ENCODE measurements at places on chromosomes 7 and 10.

DNA sequence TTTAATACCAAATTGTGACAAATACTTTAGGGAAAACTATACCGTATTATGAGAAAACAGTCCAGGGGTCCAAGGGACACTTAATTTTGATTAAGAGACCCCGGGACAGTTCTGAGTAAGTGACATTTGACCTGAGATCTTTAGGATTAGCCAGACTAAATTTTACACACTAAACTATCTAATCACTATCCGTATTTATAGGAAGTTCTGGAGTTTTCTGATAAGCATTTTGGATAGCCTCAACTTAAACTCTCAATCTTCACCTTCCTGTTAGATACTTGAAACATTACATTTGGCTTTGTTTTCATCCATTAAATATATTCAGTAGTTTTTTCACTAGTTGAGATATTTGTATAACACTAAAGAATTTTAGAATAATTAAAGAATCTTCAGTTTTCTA, 5.4 kb downstream of the PIK3CG start:
- DNase-seq = no peak

- DNase-seq = no peak
These were observed 405.0 kb upstream of the ZMIZ1 start for GRCh38 chr10:78663721-78664120.

DNA sequence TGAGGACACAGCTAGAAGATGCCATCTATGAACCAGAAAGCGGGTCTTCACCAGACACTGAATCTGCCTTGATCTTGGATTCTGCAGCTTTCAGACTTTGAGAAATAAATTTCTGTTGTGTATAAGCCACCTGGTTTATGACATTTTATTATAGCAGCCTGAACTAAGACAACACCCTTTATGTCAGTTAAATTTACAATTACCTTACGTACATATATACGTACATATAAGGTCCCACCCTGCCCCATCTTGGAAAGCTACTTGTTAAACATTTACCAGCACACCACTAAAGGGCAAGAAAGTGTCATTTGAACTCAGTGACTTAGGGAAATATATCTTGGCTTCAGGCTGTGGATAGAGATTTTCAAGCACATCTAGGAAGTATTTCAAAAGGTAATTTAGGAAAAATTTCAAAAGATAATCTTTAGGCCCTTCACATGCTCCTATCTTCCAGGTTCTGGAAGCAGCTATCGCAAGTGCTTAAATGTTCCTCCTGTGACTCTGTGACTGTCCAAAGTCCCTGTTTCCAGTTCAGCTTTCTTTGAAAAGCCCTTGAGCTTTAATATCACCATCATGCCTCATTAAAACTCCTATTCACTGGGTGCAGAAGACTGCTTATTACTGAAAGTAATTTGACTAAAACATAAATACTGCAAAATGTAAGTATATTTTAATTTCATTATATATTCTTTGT, 9.6 kb upstream of the SRI start:
- DNase-seq = no peak

GRCh38 chr10:61475449-61475873, 22.3 kb upstream of the TMEM26 start:
- no peak for DNase-seq

DNA sequence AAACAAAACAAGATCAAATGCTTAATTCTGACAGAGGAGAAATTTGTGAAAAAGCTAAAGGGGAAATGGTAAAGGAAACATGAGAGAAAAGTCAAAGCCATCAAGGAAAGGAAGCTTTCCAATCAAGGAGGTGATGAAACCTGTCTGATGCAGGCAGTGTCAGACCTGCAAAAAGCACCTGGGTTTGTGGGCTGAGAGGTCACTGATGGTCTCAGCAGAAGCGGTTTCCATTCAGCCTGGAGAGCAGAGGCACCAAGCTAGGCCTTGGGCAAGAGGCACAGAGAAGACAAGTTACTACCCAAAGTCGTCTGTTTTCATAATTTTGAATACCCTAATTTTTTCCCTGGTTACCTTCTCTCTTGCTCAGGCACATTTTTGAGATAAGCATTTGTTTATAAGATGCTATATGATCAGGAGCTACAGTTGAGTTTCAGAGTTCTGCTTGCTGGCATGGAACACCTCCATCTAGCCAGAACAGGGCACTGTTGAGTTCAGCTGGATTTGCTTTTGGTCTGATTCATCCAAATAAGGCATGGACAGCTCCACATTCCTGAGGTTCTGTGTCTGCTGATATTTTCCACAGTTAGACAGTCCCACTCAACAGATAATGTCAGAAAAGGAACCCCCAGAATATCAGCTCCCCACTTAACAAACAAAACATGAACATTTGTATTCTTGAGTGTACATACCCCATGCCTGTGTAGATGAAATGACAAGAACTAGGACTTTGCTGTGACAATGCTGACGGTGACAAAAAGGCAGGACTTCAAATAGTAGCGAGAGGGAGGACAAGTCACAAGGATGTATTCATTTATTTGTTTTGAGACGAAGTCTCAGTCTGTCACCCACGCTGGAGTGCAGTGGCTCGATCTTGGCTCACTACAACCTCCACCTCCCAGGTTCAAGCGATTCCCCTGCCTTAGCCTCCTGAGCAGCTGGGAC, 4.9 kb upstream of the PPIA start:
- no peak for DNase-seq

GRCh38 chr10:9305018-9305655, 1250.6 kb downstream of the GATA3 start:
- DNase-seq = no peak

DNA sequence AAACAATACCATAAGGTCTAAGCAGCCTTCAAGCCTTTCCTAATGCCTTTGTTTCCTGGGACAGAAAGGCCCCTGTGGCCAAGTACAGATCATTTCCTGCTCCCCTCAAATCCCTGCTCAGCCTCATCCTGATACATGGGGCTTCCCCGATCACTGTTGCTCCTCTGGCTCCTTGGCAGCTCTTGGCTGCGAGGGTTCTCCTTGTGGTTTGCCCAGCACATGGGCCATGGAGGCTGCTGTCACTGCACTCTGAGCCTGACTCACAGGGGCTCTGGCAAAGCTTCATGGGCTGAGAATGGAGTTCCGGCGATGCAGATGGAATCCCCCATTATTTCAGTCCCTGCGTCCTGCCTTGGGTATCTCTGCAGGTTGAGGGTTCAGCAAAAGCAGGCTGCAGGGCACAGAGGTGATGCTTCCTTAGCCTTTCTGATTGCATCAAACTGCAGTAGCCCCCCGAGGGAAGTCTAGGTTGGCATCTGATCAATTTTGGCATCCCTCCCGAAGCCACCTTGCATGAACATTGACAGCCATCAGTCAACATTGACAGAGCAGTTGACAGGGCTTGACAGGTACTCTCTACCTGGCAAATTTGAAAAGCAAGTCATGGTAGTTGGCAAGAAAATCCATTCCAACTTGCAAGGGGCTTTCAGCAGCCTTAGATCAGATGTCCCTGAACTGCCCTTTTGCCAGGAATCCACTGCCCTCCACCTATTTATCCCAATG, 168.6 kb downstream of the GFRA1 start:
- no peak for DNase-seq

DNA sequence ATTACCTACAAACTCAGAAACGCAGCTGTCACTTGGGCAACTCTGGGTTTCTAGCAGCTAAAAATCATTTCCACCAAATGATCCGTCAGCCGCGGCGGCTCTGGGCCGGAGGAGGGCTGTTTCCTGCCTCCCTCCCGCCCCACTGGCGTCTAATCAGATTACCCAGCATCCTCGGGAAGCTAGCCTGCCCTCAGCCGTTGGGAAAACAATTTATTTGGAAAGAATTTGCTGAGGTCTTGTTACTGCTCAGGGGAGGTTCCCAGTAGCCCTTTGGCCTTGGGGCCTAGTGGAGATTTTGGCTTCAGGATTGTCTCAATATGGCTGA, 65.0 kb upstream of the ADGRA1 start:
- DNase-seq = no peak

DNA sequence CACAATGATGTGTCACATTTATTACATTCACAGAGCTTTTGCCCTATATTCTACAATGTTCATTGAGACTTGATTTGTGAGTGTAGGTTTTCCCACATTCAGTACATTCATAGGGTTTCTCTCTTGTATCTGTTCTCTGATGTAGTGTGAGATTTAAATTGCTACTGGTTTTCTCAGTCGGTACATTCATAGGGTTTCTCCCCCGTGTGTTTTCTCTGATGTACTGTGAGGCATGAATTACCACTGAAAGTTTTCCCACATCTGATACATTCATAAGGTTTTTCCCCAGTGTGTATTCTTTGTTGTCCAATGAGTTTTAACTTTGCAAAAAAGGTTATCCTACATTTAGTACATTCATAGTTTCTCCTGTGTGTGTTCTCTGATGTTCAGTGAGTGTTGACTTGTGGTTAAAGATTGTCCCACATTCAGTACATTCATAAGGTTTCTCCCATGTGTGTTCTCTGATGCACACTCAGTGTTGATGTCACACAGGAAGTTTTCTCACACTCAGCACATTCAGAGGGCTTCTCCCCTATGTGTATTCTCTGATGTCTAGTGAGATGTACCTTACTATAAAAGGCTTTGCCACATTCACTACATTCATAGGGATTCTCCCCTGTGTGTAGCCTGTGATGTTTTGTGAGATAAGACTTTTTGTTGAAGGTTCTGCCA, 63.0 kb downstream of the ZNF248 start:
- DNase-seq = no peak

GRCh38 chr10:22247636-22248035, 29.8 kb upstream of the EBLN1 start:
- DNase-seq = no peak

GRCh38 chr10:31467791-31468535, 148.9 kb downstream of the ZEB1 start:
- no peak for DNase-seq

DNA sequence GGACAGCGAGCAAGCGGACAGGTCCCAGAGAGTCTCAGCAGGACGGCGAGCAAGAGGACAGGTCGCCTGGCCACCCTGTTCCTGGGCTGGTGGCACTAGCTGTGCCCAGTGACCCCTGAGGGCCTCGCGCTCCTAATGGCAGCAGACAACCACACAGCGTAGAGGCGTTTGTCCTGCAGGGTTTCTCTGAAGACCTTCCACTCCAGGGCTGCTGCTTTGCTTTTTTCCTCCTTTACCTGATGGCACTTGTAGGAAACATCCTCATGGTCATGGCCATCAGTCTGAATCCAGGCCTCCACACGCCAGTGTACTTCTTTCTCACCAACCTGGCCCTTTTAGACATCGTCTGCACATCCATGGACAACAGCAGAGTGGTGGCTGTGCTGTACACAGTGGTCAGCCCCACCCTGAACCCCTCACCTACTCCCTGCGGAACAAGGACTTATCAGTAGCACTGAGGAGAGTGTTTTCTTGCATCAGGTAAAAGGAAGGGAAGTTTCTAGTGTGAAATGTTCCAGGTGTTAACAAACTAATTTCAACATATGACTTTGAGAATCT, 27.4 kb downstream of the SCART1 start:
- no peak for DNase-seq

DNA sequence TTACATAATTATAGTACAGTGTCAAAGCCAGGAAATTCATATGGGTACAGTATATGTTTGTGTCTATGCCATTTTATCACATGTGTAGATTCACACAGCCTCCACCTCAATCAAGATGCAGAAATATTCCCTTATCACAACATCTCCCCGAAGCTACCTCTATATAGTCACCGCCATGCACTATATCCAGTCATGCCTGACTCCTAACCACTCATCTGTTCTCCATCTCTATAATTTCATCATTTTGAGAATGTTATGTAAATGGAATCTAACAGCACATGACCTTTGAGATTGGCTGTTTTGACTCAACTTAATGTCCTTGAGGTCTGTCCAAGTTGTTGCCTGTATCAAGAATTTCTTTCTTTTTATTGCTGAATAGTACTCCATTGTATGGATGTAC, 22.3 kb upstream of the SLC25A13 start:
- DNase-seq = no peak

DNA sequence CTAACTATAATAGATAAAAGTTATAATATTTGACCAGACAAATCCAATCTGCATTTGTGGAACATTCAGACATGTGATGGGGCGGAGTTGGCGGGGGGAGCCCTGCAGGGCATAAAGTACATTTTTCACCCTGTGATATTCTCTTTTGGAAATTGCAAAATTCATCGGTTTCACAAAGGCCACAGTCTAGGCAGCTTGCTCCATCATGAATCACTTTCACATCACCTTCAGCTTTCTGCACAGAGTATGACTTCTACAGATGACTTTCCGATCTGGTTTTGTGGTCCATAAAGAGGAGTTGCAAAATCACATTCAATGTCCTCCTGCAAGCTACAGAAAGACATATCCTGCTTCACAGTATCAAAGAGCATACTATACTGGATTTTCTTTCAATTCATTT, 51.4 kb upstream of the APBB1IP start:
- no peak for DNase-seq

DNA sequence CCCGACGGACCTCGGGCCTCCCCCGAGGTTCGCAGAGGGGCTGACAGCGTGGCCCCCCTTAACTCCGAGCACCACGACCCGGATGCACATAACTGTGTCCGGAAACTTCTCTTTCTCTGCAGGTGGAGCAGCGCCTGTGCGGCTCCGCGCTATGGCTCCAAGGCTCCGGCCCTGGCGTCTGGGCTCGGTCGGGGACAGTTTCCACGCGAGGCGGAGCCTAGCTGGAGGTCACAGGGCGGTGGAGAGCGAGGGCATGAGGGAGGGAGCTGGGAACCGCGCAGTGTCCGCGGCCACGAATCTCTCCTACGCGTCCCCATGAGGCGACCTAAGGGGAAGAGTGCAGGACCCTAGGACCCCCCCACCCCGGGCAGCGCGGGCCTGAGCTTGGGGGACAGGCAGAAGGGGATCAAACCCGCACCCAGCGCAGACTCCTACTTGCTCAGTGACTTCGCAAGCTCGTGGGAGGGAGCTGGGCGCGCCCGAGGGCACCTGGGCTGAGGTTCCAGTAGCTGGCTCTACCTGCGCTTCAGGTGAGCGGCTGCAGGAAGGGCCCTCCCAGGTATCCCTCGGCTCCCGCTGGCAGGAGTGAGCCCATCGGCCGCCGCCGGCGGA, 8.6 kb upstream of the MNX1 start:
- no peak for DNase-seq

DNA sequence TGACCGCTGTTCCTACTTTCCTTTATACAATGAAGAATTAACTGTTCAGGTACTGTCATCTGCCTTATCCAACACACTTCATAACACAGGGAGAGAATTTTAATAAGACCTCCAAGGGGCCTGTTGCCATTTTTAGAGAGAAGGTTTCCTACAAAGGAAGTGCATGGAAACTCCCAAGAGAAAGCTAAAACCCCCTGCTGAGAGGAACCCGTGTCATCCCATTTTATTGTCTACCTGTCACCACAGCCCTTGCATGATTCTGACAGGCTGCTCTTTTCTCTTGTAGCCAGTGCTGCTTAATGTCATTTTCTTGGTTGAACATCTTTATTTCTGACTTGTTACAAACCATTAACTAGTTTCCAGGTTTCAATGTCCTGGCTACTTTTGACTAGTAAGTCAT, 98.4 kb downstream of the SNX10 start:
- DNase-seq = no peak

GRCh38 chr10:129863201-129863663, 100.8 kb downstream of the EBF3 start:
- DNase-seq = no peak

GRCh38 chr7:139811066-139811465, 18.0 kb upstream of the TBXAS1 start:
- DNase-seq = no peak

GRCh38 chr7:42856605-42856987, 55.3 kb downstream of the C7orf25 start:
- no peak for DNase-seq

Data from activated naive CD8-positive, alpha-beta T cell treated with anti-CD3 and anti-CD28 coated beads for 36 hours (primary cell).